ENCODE measurements at places on chromosomes 11 and 22.

GRCh38 chr11:117107701-117108590 is 9.7 kb upstream of the SIK3 start:
- DNase-seq = no peak

DNA sequence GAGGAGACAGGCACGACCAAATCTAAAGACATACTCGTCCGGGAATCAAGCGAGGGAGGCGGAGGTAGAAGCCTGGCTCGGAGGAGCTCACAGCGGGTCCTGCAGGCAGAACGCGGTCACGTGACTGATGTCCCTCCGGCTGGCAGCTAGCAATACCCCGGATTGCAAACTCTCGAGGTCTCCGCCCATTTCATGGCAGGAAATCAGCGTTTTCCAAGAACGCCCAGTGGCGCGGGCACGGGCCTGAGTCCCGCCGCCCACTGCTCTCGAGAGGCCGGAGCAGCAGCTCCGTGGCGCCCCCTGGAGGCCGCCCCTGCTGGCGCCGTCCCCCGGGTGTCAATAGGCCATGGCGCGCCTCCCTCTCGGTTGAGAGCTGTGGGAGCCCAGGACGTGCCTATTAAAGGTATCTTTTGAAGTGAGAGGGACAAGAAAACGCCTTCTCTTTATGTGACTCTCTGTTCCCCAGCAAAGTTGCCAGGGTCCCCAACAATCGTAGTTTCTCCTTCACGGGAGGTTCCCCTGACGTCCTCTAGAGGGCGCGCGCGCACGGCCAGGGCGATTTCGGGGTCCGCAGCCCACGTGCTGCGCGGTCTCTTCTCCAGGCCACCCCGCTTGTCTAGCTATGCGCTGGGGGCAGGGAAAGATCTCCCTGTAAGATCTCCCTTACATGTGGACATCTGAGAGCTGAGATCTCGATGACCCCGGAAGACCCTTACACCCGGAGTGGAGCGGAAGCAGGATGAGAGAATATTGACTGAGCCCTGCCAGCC is 37.3 kb upstream of the RBFOX2 start:
- DNase-seq = peak; percentile 45

- DNase-seq = no peak
These were observed 381.3 kb upstream of the ANO5 start for GRCh38 chr11:21811572-21811971.

- no peak for DNase-seq
These were observed 1476.5 kb downstream of the TBC1D22A start for GRCh38 chr22:48238966-48239365.

DNA sequence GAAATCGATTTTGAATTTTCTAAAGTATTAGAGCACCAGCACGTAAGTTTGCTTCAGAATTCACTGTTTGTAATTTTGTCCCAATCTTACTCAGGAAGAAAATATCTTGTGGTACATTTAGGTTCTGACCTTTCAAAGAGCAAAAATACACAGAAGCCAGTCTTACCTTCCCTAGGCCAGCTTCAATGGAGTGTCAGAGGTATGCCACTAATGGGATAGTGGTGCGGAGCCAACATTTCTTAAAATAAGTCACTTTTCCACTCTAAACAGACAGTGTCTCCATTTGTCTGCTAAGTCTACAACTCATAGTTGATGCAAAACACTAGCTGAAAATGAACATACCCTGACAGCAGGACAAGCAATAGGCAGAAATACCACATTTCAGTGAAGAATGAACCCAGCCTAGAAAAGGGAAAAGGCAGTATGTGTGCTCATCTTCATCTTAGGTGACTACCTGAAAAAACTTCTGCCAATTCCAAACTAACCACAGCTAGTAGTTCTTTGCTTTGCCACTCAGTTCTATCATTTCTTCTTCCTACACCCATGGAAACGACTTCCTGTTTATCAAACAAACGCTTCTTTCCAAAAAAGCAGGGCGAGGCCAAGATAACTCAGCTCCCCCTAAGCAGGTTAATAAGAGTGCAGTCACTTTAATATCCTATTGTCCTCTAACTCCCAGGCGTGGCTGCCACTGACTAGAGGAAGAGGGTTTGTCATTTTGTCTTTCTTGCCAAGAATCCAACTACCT is 94.0 kb upstream of the APOA1 start:
- DNase-seq = no peak
